Muscle of leg (tissue), 16 donors: ENCODE measurements at places on chromosomes 4 and X.

GRCh38 chr4:8308856-8309771 is 39.6 kb downstream of the HTRA3 start:
- peak; percentile 46 for DNase-seq

DNA sequence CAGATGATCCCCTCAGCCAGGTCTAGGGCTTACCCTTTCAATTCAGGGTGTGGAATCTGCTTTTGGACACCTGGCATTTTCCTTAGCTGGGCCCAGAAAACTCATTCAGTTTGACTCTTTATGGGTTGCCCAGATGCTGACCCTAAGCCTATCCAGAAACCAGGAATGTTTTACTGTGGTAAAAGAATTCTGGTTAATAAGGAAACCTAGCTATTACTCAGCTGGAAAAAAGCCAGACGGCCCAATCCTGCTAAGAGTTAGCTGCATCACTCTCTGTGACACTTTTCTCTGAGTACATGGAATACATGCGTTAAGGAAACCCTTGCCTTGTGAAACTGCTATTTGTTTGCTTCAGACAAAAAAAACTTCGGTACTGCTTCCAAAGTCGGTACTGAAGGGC is 28.0 kb downstream of the ING2 start:
- DNase-seq = peak; percentile 78

DNA sequence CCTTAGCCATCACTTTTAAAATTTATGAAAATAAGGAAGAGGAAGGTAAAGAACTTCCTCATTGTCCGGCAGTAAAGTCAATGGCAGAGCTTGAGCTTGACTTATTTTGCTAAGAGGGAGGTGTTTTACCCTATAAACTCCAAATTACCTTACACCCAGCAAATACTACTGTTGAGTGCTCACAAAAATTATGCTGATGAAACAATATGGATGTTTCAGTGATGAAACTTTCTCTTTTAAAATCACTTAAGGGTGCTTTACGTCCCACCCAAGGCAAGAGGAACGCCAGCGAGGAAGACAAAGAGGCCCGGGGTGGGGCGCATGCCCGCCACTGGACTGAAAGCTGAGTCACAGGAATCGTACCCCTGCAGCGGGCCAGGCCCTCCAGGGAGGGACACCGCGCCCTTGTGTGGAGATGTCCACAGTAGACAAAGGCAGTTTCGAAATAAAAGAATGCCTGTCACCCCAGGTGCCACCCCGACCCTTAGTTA is 560 bp upstream of the TMSB4X start:
- peak; percentile 60 for DNase-seq

DNA sequence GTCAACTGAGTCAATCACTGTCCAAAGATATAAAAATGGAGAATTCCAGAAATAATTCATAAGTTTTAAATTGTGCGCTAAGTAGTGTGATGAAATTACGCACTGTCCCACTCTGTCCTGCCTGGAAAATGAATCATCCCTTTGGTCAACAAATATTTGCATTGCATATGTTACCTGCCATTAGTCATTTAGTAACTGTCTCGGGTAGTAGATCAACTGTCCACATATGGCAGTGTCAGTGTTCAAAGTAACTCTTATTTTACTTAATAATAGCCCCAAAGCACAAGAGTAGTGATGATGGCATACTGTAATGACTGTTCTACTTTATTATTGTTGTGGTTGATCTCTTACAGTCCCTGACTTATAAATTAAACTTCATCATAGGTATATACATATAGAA is 3.4 kb downstream of the YTHDC1 start:
- DNase-seq = no peak

GRCh38 chr4:169689681-169690080 is 68.1 kb downstream of the HPF1 start:
- DNase-seq = no peak
